ENCODE measurements at places on chromosomes 2 and 18.
A peak's percentile ranks its signal among the peaks of the same experiment; 100 is the strongest.

GRCh38 chr18:5585653-5586052 is 41.9 kb upstream of the EPB41L3 start:
- no peak for DNase-seq

- DNase-seq = no peak
Measured at GRCh38 chr2:6893876-6894482, 16.4 kb downstream of the RSAD2 start.

GRCh38 chr2:28828382-28828781 is 17.7 kb downstream of the SPDYA start:
- DNase-seq = no peak

DNA sequence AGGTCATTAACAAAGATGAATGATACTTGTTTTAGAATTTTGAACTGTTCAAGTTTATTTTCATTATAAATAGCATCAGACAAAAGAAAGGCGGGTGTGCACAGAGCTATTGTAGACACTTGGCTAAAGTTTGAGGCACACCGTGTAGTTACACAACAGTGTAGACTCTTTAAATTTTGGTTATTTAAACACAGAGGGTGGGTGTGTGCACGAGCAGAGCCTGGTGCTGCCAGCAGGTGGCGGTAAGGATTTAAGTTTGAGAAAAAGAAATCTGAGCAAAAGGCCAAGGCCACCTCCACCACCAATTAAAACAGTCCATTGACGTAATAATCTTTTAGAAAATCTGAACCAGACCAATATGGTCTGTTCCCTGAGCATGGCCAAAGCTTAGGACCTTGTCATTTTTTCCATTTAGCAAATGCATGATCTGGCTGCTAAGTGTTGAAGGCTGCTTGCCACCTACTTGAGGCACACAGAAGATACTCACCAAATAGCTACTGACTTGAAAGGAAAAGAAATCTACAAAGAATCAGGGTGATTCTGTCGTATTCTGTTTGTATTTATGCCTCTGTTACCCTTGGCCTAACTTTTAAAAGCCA is 14.3 kb downstream of the COPS7B start:
- no peak for DNase-seq

DNA sequence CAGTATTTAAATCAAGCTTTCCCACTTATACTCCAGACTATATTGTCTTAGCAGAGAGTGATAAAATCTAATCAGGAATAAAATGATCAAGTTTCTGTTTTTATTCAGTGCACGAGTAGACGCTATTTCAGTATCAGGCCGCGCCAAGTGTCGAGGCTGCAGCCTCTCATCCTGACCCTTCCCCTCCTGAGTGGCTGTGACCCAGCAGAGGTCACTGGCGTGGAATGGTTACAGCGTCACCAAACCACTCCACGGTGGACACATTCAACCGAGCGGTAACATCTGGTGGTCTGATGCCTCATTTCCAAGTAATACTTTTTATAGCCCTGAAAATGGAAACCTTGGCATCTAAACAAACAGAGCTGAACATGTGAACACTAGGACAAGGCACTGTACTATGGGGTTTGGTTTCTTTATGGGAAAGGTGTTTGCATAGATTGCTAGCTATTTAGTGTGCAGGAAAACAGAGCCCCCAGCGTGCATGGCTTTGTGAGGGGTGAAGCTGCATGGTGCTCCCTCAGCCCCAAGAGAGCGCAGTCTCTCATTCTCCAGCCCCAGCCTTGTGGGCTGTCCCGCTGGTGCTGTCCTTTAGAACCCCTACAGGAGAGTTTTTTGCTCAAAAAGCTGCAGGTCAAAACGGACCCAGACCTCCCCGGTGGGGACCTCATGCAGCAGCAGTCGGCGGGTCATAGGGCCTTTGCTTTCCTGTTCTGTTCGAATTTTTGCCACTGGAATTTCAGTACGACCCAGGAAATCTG is 28.4 kb downstream of the FAM228A start:
- DNase-seq = no peak

DNA sequence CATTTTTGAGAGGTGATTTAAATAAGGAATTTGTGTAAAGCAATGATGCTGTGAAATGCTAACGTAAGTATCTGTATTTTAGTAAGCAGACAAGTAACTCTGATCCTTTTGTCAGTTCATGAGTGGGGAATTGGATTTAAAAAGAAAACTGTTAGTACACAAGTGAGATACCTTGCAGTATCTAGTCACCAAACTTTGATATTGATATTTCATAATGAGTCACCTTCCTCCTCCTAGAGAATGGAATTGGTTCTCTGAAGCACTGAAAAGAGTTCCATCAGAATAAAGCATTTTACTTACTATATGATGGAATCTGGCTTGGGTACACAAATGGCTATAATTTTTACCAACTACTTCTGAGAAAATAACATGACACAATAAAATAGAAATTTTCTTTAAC is 232.2 kb downstream of the ZNF804A start:
- DNase-seq = no peak

- no peak for DNase-seq
Measured at GRCh38 chr18:23837591-23837990, 148.3 kb downstream of the LAMA3 start.

DNA sequence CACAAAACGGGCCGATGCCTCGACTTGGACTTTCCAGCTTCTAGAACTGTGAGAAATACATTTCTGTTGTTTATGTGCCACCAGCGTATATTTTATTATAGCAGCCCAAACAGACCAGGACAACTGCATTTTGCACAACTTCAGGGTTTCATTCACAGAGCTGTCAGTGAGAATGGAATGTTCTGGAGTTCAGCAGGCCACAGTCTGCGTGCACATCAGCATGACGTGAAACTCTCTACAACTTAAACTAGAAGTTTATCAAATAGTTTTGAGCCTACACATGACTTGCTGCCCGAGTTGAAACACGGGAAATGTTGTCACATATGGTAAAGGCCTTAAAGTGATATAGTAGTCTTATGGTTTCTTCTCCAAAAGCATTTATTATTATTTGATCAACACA is 3.9 kb upstream of the TRIB2 start:
- DNase-seq = no peak

GRCh38 chr2:146128216-146128615 is 1608.3 kb upstream of the ZEB2 start:
- DNase-seq = no peak

GRCh38 chr2:60510713-60511112 is 42.7 kb downstream of the BCL11A start:
- DNase-seq = no peak

DNA sequence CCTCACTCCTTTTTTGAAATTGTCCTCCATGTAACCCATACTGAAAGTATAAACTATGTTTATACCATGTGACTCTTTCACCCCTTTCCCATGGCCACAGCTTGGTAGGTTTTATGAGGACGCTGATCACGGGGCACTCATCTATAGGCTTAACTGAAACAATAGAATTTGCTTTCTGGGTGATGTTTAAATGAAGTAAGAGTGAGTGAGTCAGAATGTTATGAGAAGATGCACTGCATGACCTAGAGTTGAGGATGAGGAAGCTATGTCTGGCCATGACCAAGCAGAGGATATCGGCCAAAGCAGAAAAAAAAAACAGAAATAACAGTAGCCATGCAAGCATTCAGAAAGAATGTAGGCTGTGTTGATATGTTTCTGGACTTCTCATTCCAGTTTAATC is 34.9 kb downstream of the SCN1A start:
- DNase-seq = no peak

DNA sequence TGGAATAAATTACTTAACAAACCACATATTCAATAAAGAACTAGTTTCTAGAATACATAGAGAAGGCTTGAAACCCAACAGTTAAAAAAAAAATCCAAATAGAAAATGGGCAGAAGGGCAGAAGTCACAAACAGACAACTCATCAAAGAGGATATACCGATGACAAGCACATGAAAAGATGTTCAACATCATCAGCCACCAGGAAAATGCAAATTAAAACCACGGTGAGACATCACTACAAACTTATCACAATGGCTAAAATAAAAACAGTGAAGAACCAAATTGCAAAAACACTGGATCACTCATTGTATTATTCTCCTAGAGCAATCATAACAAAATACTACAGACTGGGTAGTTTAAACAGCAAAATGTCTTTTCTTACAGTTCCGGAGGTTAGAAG is 14.5 kb downstream of the SESTD1 start:
- no peak for DNase-seq

DNA sequence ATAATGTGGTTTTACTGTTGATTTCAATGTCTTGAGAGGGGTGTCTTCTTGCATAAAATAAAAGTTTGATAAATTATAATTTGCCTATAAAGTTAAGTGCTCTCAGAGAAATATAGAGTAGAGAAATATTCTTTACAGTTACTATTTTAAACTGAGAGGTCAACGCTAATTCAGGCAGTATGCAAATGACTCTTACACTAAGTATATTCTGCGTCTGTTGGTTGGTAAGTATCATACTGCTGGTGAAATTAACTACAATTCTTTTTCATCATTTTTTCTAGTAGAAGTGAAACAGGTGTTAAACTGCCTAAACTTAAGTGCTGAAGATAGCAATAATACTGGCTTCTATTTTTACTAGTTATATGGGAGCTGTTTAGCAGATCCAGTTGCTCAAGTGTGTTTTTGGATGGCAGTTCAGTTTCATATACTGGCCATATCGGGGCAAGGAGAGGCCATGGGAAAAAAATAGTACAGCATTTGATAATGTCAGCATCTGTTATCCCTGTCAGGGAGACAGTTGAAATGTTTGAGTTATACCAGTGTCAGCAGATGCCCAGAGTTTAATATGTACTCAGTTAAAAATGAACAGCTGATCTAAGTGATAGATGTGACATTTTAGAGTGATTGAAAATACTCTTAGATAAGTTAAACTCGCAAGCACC is 86.2 kb downstream of the MIB1 start:
- no peak for DNase-seq

GRCh38 chr2:75047189-75047991 is 88.9 kb downstream of the POLE4 start:
- no peak for DNase-seq

GRCh38 chr2:88874063-88874657 is 182.7 kb downstream of the RPIA start:
- peak; percentile 36 for DNase-seq

DNA sequence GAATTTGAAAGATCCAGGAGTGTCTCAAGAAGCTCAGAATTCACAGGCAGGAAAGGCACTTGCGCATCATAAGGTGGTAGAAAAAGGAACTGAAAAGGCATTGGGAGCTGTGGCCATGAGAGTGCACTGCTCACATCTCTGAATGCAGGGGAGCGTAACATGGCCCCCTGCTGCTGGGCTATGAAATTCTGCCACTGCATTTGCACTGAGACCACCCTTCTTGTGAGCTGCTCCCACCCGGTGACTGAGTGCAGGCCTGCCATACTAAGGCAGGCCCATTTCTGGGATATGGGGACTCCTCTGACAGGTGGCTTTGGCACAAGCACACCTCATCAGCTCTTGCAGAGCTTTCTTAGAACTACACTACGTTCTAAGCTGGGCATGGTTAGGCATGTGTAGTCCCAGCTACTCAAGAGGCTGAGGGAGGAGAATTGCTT is 25.3 kb upstream of the STARD7 start:
- DNase-seq = no peak

DNA sequence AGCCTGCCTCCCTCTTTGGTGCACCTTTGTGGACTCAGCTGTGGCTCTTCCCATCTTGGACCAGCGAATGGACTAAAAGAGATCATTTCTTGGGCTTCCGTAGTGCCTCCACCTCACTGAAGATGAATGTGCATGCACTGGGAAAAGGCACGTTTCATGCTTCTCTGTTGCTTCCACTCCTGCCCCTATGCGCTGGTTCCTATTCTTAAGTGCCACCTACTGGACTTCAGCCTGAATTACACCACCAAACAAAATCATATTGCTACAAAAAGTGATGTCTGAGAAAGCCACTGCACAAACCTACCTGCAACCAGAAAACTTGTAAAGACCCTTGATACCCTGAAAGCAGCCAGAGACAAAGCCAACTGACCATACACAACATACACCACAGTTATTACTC is 695.6 kb downstream of the TSN start:
- DNase-seq = no peak

GRCh38 chr2:239993291-239993690 is 31.9 kb downstream of the NDUFA10 start:
- no peak for DNase-seq

- no peak for DNase-seq
Measured at GRCh38 chr18:38982072-38982471, 1416.5 kb upstream of the CELF4 start.

DNA sequence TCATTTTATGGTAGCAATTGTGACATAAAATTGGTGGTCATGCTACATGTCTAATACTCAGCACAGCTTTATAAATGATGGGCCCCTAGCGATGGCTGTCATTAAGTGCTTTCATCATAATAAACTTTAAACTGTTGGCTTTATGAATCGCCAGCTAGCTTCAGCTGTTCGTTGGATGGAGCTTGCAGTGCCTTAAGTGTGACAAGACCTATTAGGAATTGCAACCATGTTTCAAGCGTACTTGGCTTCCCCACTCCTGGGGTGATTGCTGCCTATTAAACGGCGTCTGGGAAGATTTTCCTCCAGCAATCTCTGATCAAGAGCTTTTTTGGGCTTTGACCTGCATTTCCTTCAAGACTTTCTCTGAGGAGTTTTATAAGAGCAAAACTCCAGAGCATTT is 164.5 kb upstream of the SIX3 start:
- no peak for DNase-seq

- no peak for DNase-seq
Measured at GRCh38 chr18:21669736-21670285, 34.8 kb downstream of the ABHD3 start.

DNA sequence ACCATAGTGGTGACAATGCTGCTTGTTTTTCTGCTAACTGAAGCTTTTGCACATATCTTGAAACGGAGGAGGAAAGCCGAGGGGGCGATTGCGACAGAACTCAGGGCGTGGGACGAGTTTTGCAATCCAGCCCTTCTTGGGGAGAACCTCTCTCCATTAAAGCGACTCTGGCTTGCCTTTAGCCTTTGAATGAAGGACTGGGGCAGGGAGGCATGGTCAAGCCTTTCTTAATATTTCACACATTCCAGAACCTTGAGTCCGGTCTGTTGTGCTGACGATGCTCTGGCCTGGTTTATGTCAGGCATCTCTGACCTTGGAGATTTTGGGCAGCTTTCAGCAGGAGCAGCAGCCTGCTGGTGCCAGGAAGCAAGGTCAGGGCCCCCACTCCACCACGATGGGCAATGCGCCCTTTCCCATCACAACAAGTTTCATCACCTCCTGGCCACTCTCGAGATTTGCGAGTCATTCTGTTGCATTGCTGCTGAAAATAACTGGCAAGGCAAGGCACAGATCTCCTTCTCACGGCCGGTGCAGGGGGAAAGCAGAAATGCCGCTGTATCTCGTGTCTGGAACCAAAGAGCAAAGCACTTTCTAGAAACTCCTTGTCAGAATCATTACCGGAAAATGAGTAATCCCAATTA is 10.8 kb downstream of the EMILIN2 start:
- no peak for DNase-seq
